T47D (cell line): ENCODE measurements at places on chromosomes 1 and 21.

GRCh38 chr1:212257157-212257556 lies 28.1 kb upstream of the PPP2R5A start:
- no peak for DNase-seq

- DNase-seq: no peak
Measured at GRCh38 chr1:87129606-87130005, 199.1 kb upstream of the LMO4 start.

- no peak for DNase-seq
Measured at GRCh38 chr1:171637928-171638576, 14.4 kb downstream of the MYOC start.

GRCh38 chr21:33394260-33394659 lies 9.0 kb upstream of the IFNGR2 start:
- DNase-seq: no peak

DNA sequence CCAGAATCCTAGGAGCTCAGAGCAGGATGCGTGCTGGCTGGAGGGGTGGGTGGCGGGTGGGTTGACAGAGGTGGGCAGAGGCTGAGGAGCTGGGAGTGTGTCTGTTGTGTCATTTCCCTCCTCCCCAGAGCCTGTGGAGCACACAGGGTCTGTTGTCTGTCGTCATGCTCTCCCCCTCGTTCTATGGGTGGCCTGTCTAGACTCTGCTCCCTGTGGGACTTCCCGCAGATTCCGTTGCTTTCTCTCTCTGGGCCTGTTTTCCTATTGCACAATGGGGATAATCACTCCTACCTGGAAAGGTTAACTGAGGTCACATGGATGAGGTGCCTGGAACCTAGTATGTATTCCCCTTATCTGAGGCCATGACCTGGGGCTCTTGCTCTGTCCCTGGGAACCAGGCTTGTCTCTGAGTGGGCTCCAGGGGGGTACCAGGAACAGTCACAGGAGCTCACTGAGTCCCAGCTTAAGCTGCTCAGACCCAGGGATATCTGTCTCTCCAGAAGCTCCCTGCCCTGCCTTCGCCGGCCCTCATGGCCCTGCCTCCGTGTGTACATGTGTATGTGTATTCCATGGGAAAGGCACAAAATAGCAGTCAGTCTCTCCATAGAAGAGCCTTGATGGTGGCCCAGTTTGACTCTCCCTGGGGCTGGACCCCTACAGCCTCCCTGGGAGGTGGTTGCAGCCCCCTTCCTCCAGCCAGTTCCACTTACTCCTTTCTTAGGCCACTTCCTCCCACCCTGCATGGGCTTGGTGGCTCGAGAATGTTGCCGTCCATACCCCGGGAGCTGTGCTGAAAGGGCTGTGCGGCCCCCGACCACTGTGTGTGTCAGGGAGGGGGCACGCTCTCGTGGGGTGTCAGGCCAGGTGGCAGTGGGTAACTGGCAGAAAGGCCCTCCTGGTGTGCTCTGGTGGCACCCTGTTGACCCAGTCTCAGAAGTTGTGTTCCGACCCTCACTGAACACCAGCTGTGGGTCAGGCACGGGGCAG lies 17.9 kb downstream of the PTPRF start:
- DNase-seq: no peak

DNA sequence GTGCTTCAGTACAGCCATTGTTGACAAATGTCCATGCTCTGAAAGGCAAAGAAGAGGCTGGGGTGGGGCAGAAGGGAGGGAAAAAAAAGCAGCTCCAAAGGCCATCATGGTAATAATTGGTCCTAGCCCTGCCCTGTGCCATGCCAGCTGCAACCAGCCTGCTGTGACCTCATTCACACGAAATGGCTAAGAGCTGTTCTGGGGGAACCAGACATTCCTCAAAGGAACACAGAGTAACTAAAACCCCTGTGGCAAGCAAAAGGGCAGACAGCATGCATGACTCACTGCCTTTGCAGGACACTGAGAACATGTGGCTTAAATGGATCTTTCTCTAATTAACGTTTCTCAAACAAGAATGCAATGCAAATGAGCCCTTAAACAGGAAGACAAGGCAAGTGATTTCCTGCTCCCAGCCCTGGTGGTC lies 42.3 kb downstream of the STYXL2 start:
- no peak for DNase-seq
